ENCODE measurements at places on chromosomes 13 and 19.

DNA sequence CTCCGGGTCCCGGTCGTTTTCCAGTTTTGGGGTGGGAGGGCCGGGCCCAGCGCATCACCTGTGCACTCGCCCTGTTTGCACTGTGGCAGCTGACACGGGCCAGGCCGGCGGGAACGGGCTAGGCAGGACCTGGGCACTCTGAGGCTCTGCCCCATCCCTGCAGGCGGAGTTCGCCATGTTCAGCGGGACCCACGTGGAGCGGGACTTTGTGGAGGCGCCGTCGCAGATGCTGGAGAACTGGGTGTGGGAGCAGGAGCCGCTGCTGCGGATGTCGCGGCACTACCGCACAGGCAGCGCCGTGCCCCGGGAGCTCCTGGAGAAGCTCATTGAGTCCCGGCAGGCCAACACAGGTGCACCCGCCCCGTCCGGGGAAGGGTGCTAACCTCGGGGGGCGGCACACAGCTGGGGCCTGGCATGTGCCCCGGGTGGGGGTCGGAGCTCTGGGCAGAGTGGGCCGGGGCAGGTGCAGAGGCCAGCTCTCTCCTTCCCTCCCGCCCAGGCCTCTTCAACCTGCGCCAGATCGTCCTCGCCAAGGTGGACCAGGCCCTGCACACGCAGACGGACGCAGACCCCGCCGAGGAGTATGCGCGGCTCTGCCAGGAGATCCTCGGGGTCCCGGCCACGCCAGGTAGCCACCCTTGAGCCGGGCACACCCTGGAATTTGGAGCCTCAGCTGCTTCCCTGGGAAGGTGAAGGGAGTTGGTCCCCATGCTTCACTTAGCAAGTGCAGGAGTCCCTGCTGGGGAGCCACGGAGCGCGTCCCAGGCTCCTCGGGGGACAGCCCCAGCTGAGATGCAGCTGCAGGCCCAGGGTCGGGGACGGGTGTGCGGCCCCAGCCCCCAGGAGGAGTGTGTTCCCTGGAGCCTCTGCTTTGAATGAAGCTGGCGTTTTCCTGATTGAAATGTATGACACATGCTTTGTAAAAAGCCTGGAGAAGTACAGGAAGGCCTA is 9.3 kb upstream of the ZNF554 start:
- no peak for DNase-seq

GRCh38 chr19:35851213-35852028 is 883 bp downstream of the NPHS1 start:
- DNase-seq = no peak

DNA sequence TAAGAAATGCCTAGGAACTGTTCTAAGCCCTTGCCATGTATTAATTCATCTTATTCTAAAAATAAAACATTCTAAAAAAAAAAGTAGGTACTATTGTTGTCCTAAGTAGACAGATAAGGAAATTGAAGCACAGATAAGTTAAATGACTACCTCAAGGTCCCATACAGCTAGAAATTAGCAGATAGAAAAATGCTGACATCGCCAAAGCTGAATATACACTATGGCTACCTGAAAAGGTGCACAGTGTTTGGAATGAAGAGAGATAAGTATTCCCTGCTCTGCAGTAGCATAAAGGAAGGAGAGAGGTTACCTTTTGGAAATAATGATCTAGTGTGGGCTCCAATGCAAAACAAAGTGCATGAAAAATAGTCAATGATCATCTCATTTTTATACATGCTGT is 65.3 kb downstream of the DCT start:
- DNase-seq = no peak

DNA sequence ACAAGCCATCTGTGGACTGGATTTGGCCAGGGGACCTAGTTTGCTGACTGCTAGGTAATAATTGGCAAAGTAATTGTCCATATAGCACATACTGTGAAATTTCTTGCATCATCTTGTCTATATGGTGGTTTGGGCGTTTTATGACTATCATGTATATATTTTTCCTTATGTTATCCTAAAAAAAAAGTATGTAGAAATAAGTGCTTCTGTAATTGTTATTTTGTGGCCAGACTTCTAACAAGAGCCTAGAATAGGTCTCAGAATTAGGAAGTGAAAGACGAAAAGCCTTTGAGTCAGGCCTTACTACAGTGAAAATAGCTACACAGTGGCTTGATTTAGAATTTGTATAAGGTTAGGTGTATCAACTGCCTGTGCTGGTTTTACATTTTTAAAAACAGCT is 4.2 kb downstream of the FNDC3A start:
- DNase-seq = no peak

- no peak for DNase-seq
Observed at GRCh38 chr19:6532244-6532999, 1.6 kb downstream of the TNFSF9 start.

GRCh38 chr19:39679791-39680168 is 24.1 kb downstream of the LGALS16 start:
- DNase-seq = no peak

GRCh38 chr19:30340771-30341561 is 31.2 kb upstream of the ZNF536 start:
- DNase-seq = no peak

DNA sequence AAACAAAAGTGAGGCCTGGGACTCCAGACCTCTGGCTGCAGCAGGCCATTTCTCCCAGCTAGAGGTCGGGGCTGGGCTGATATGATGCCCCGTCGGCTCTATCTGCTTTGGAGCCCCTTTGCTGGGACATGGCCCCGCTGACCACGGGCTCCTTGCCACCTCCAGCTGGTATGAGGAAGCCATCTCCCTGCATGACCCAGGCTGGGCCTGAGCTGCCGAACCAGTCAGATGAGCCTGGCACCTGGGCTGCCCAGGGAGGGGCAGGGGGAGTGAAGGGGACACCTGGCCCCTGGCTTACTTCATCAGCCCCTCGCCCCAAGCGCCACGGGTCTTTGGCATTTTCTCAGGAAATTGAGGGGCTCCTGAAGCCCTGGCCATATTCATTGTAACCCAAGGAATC is 7.8 kb downstream of the ZSWIM4 start:
- no peak for DNase-seq

Measured in omental fat pad (tissue), 4 donors.